Activated T-cell treated with anti-CD3 and anti-CD28 coated beads for 1 hour (primary cell): ENCODE measurements at places on chromosomes 2 and 18.

DNA sequence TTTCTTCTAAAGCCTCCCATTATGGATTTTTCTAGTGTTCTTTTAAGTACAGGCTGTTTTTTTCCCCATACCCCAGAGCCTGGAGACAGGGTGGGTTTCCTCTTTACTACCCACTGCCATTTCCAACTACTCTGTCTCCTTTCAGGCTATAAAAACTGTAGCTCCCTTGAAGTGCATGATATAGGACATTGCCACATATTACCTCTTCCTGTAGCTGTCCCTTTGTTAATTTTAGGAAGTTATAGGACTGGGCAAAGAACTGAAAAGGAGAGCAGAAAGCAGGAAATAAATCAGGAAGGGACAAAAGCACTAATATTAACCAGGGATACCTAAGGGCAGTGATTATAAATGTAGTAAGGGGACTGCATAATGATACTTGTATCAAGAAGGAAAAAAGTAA, 54.1 kb downstream of the VIL1 start:
- DNase-seq: no peak

DNA sequence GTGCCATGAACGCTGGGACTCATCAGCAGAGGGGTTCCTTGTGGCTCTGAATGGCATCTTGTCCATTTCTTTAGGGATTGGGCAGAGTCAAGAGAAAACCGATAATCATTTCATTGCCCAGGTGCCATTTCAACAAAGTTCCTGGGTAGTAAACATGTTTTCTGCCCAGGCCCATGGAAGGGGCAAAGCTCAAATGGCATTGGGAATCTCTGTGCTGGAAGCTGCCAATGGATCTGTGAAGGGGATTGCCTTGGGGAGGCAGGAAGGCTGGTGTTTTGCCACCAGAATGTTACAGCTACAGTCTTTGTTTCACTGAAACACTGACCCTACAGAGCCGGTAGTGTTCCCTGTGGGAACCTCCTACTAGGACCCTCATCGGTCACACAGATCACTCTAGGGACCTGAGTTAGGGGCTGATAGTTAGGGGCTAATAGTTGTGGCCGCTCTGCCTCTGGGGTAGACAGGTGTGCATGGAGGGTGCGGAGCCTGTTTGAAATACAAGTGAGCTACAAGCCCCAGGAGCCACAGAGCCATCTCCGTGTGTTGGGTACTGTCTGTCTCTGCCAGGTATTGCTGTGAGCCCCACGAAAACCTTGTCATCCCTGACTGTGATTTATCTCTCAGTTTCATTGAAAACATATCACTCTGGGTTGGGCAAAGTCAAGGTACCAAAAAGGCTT, 224.4 kb upstream of the COPS8 start:
- DNase-seq: no peak

DNA sequence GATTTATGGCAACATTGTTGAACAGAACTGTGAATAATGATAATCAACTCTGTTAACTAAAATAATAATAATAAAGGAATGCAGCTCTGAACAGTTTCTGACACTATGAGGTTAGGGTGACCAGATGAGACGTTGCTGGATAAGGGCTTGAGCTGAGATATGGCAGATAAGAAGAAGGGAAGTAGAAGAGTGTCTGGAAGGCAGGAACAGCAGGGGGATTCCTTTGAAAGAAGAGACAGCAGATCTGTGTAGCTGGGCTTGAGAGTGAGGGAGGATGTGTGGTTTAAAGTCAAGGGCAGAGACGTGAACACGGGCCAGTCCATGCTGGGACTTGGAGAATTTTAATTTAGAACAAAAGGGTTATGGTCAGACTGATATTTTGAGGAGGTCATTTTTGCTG, 273.1 kb upstream of the SLC14A2 start:
- no peak for DNase-seq

GRCh38 chr2:64319896-64320295, 134.1 kb upstream of the LGALSL start:
- DNase-seq: no peak

GRCh38 chr2:156673333-156673615, 237.1 kb downstream of the GPD2 start:
- no peak for DNase-seq

DNA sequence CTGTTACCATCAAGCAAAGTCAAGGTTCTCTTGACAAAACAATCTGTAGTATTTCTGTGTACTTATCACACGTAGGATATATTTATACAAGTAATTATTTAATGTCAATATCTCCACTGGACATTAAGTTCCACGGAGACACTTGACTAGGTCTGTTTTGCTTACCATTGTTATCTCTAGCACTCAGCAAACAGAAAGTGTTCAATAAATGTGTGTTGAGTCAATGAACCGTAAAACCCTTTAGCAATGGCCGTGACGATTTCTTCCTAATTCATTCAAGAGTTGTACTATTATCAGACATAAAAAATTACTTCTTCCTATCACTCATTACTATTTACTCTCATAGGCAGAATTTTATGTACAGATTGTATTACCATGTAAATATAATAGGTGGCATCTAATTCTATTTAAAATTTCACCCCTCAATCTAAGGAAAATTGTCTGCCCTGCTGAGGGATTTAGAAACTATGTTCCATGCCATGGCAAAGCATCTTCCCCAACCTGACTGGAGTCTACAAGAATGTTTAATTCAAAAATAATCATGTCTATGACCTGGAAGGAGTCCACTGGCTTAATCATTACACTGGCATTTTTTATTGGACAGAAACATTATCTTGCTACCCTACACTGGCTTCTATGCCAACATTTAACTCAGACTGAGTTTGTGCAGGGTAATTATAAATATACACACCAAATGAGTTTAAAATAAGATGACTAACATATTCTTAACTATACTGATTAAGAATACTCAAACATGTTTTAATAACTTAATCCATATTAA, 301.9 kb downstream of the ZEB2 start:
- DNase-seq: no peak

DNA sequence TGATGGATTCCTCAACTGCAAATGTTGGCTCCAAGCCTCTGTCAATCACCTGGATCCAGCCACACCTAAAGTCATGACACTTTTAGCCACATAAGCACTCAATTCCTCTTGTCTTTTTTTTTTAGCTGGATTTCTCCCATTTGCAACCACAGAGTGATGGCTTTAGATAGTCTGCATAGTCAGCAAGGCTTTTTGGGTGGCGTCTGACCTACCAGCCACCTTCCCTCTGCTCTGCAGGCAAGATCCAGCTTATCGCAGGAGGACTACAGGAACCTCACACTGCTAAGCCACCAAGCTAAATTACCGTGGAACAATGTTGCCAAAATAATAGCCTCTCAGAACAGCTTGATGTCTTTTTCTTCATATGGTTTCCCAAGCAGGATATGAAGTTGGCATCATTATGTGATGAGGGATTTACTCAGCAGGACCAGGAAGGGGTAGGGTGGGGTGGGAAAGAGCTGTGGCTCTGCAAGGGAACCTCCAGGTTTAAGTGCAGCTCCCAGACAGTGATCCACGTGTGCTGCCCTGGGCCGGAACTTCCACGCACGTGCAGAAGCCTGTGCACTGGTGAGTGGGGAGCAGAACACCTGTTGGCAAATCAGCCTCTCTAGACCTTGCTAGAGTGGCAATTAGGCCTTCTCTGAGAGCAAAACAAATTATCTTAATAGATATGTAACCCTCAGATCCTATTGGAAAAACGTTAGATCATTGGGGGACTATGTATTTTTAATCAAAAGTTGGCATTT, 170.6 kb upstream of the NCK2 start:
- no peak for DNase-seq

DNA sequence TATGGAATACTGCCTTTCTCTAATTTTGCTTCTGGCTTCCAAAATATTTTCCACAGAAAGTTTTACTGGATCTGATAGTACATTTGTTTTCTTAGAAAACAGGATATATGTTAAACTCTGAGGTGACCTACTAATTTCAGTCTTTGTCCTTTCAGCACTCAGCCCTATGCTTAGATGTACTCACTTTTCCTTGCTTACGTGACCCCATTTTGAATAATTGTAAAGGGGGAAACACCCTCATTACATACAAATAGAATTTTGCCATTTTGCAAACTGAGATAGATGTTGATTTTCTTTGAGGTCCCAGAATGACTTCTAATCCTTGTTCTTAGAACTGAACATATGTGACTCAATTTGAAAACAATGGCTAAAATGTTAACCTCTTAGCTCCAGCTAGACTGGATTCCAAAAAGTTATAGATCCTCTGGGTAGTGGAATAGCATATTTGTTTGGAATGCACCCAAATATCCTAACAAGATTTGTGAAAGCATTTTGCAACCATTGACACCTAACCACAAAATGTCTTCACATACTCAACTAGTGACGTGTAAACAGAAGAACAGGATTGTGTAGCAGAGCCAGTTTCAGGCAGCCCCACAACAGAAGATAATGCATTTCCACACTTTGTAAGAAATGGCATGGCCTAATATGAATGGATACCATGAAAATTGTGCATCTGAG, 44.8 kb upstream of the EHBP1 start:
- no peak for DNase-seq

- DNase-seq: no peak
Observed at GRCh38 chr18:41331661-41332060, 623.4 kb upstream of the PIK3C3 start.

GRCh38 chr18:1252534-1252933, 347.9 kb downstream of the ADCYAP1 start:
- no peak for DNase-seq

DNA sequence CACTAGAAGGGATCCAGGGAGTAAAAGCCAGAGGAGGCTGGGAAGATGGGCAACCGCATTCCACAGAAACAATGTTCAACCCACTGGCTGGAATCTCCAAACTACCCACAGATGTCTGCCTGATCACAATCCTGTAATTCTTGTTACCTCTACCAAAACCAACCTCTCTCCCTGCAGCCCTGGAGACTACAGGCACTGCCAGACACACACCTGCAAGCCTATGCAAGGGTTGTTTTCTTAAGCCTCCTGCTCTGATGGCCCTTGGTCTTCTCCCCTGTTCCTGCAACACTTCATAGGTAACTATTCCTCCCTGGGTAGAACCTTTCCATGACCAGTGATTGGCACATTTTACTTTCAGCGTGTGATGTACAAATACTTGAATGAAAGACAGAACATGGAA, 21.9 kb downstream of the ST6GAL2 start:
- no peak for DNase-seq

GRCh38 chr18:61154866-61155265, 178.4 kb upstream of the CDH20 start:
- no peak for DNase-seq

DNA sequence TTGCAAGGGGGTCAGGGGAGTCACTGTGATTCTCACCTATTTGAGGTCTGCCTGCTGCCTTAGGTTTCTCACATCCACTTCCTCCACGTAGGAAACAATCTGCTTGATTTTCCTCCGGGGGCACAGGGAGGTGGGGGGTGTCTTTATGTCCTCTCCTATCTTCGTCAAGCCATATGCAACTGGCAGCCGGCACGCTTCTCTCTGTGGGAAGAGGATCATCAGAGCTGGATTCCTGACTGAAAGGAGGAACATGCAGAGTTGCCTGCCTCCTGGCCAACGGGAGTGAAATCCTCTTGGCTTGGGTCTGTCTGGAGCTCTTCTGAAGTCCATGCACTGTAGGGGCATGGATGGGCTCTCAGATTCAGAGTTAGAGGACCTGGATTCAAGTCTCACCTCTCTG, 43.1 kb upstream of the ACVR1 start:
- DNase-seq: no peak

DNA sequence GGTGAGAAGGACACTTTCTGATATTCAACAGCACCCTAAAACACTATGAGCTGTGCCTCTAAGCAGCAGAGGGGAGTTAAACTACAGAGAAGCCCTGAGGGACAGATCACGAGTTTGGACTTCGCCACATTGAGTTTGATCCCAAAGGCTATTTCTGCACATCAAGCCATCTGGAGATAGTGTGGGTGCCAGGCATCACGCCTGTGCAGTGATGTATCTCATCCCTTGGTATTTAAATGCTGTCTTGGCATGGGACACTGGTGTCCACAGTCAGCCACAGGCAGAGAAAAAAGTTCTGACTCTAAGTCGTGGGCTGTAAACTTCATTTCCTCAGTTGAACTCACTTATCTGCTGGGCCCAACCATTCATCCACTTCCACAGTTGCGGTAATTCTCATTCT, 742.3 kb upstream of the CELF4 start:
- DNase-seq: no peak

DNA sequence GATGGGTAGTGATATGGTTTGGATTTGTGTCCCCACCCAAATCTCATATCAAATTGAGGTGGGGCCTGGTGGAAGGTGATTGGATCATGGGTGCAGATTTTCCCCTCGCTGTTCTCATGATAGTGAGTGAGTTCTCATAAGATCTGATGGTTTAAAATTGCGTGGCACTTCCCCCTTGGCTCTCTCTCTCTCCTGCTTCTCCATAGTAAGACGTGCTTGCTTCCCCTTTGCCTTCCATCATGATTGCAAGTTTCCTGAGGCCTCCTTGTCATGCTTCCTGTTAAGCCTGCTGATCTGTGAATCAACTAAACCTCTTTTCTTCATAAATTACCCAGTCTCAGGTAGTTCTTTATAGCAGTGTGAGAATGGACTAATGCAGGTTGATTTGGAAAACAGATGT, 223.2 kb upstream of the APCDD1 start:
- no peak for DNase-seq

- DNase-seq: no peak
Observed at GRCh38 chr2:75547345-75548035, 13.2 kb downstream of the EVA1A start.

DNA sequence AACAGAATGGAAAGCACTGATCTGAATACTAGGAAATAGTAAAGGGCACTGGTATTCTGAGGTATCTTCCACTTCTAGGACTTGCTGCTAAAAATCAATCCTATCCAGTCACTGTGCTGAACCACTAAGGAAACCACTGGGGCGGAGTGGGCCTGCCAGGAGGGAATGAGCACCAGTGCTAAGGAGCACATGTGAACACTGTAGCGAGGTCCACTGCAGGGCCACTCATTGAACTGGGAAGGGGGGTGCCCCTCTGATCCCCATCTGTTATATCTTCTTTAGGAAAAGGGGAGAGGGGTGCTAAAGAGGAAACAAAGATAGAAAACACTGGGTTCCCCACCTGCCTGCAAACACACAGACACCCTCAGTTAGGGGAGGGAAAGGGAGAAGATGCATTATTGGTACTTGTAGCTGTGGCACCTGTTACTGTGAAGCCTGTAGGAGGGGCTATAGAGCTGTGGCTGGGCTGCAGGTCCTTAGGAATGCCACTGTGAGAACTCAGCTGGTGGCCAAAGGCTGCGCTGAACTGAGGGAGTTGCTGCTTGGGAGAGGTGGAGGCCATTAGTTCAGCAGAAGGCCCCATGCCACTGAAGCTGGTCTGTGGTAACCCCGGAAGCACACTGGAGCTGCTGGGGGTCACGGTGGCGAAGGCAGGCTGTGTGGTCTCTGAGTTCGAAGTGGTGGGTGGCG, 81.8 kb downstream of the INO80D start:
- DNase-seq: no peak

- DNase-seq: no peak
Observed at GRCh38 chr2:191800874-191801273, 46.0 kb downstream of the CAVIN2 start.
